ENCODE measurements at places on chromosomes 6 and 20.

DNA sequence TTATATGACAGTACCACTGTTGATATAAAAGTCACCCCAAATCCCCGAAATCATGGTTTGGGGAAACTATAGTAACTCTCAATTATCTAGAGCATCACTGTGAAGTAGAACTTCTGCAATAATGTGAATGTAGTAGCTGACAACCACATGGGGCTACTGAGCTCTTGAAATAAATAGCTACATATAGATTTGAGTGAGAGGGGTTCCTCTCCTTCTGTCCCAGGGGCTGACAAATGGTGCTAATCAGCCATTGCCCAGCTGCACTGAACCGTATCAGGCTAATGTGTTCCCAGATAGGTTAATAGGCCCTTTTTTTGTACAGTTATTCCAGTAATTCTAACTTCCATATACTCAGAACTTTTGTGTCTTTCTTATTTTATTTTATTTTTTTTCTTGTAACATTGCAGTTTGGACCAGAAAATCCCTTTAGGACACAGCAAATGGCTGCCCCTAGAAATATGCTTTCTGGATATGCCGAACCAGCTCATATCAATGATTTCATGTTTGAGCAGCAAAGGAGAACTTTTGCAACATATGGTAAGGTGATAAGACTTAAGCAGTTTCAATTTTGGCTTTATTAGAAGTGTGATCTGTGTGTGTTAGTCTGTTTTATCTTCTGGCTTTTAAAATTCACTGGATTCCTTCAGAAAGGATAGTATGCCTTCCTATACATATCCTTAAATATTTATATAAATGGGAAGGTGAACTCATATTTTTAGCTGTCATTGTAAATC lies 21.1 kb downstream of the CDC40 start:
- no peak for DNase-seq

DNA sequence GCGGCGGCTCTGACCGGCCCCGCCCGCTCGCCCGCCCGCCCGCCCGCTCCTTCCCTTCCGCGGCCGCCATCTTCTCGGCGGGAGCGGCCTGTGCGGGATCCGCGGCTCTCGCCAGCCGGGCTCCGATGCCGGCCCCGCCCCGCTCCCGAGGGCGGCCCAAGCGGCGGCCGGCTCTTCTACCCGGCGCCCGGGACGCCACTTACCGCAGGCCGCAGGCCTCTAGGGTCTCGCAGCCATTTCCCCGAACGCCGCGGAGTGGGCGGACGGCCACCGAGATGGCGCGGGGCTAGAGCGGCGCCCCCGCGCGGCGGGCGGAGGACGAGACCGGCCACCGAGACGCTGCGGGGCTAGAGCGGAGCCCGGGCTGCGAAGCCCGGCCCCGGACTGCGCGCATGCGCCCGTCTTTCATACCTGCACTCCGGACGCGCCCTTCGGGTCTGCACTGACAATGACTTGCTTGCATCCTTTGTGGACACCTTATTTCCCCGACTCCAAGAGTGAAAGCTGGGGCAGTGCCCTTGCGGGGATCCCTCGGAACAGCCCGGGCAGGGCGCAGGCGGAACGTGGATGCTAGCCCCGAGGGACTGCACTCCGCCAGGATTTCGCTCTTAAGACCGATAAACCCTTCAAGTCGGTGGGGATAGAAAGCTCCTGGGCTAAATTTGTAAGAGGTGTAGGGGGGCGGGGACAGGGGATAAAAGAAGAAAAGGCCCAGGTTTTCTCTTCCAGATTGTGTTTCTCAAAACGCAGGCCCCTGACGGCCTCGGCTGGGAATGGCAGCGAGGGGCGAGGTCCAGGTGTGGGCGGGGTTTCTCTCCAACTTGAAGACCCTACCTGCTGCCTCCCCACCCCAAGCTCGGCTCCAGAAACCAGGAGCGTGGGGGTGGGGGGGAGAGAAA lies at the start of gene DIDO1:
DIDO1 (minus strand) TSS at position 277 of the 899 bp plus-strand sequence.
- DNase-seq, result peak; percentile 92

DNA sequence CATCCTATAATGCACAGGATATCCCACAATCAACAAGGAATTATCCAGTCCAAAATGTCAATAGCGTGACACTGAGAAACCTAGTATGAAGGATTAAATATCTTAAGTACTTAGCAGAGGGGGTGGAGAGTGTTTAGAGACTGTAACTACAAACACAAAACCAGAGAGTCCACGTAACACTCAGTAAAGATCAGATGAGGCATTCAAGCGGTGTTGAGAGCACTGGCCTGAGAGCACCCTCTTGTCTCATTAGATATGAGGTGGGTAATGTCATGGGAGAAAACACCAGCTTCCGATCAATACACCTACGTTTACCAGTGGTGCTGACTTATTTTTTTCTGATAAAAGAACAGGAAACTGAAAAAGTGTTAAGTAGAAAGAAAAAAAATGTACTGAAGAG lies 2.3 kb downstream of the FAM184A start:
- DNase-seq, result no peak

GRCh38 chr6:163897669-163898068 lies 483.2 kb downstream of the QKI start:
- no peak for DNase-seq

DNA sequence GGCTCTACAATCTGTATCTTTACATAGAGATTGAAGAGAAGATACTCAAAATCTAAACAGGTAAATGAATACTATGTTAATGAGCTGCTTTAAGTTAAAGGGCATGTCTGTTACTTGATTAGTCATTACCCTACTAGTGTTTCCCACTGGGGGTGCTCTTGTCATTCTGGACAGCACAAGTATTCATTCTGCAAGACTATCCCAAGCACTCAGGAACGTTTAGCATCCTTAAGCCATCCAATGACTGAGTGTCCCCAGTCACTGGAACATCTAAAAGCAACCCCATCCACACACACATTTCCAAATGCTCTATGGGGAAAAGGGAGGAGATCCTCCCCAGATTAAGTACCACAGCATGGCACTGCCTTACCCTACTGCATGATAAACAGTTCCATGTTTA lies 25.7 kb downstream of the EZR start:
- DNase-seq, result no peak

GRCh38 chr6:4435981-4436445 lies 300.6 kb upstream of the ECI2 start:
- DNase-seq, result no peak

- no peak for DNase-seq
Measured at GRCh38 chr6:29516108-29516507, 28.4 kb upstream of the MAS1L start.

DNA sequence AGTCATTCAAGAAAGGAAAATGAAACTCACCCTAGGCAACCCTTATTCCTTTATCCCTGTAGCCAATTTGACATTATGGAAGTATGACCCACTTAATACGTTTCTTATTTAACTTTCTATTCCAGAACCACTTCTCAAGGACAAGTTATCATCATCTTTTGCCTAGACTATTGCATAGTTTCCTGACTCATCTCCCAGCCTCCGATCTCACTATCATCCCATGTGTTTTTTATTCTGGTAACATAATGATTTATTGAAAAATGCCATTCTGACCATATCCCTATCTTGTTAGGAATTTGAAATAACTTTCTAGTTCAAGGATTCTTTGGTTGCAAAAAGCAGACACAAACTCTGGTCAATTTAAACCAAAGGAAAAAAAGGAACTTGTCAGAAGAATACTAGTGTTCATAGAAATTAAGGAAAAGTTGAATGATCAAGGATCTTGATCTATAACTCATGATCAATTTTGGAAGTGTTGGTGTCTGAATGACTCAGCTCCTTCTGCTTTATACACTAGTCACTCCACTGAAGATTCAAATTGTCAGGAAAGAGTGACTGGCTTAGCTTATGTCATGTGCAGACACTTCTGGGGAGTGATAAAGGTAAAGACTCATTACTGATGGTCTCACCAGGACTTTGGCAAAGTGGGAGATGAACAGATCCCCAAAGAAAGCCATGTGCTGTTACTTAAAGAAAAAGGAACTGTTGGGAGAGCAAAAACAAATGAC lies 8.5 kb upstream of the TINAG start:
- no peak for DNase-seq

DNA sequence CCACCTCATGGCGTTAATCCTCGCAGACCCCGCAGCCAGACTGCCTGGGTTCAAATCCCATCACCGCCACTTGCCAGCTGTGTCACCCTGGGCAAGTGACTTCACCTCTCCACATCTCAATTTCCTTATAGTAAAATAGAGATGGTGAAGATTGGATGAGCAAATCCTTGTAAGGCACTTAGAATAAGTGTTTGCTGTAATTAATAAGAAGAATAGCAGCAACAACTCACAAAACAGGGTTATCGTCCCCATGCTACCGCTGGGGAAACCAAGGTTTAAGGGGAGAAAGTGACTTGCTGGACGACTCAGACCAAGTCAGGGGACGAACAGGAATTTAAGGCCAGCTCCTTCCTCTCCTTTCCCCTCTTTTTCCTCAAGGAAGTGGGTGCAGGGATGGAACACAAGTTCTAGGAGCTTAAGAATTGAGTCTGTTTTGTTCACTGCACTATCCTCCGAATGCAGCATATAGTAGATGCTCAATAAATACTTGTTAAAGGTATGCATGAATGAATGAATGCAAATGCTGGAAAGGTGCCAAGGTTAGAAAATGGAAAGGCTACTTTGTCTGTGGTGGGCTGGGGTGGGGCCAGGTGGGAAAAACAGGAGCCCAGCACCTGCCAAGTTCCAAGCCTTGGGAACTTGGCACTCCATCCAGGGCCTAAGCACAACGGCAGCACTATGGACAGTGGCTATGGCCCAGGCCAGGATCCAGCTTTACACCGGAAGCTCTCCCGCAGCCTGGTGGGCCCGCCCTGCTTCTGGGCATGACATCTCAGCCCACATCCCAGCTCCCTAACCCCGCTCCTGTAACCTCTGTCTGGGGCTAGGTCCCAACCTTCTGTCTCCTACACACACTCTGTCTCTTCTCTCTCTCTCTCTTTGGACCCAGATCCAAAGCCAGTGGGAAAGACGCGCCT lies 4.9 kb upstream of the CDH22 start:
- DNase-seq, result no peak

DNA sequence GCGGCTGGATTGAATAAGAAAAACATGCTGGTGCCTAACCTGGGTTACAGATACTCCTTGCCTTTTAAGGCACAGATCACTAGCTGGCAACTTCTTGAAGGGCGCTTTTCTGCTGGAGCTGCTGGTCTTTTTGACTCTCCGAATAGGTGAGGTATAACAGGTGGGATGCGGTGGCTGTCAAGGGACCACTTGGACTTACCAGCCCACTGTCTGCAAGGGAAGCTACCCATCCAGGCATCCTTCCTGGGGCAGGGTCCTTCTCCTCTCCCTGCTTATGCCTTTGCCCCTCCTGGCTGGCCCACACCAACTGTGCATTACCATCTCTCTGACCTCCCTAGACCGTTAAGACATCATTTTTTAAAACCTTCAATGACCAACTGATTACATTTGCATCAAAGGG lies 57.4 kb downstream of the NPEPL1 start:
- DNase-seq, result no peak

GRCh38 chr6:187210-187861 lies 105.0 kb upstream of the DUSP22 start:
- DNase-seq, result no peak

DNA sequence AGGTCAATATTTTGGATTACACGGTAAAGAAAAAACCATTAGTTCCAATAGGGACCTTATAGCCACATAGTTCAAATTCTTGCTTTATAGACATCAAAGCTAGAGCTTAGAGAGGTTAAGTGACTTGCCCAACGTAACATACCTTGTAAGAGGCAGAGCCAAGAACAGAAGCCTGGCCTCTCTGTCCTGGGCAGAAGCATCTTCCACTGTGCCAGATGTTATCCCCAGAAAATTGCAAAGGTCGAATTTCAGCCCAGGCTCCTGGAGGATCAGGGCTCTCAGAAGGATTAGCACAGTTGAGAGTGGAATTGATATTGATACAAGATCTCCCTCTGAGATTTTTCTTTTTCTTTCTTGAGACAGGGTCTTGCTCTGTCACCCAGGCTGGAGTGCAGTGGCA lies 6.1 kb downstream of the SMIM28 start:
- no peak for DNase-seq

- DNase-seq, result no peak
Measured at GRCh38 chr6:27825025-27825793, 87.0 kb downstream of the OR2B2 start.

- no peak for DNase-seq
Measured at GRCh38 chr20:49447946-49448809, 34.3 kb downstream of the KCNB1 start.

DNA sequence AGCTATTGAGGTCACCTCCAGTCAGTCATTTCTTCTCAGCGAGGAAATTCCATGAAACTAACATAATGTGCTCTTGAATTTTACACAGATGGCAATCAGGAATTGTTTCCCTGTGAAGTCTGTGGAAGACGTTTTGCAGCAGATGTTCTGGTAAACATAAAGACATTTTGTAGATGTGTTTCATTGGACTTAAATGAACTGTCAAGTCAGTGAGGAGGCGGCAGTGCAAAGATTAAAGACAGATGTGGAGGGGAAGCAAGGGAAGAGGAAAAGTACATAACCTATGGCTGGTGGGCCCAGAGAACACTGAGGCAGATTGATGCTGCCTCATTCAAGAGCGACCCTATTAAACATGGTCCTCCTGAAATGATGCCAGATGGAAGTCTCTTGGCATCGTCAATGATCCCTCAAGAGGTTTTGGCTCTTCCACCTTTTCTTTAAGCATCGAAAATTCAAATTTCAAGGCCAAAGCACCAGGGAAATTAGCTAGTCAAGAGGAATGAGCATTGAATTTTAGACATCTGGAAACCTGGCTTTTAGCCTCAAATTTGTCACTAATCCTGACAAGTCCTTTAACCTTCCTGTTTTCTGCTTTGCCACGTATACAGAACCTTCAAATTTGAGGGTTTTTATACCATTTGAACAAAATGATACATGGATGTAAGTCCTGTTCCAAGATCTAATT lies 20.1 kb downstream of the ZC2HC1B start:
- no peak for DNase-seq

DNA sequence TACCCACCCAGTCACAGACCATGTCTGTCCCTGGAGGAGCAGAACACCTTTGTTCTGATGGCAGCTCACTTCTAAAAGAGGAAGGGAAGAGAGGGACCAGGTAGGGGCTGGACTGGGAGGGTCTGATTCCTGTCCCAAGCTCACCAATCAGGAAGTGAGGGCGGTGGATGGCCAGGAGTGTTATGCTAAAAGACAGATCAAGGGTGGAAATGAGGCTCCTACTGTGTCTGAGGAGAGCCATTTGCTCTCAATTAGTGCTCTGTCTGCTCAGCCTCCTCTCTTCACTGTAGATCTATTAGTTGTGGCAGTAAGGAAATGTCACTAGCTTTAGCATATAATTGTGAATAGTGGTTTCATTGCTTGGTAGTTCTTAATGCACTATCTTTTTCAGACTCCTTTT lies 72.5 kb downstream of the ARMC2 start:
- no peak for DNase-seq

DNA sequence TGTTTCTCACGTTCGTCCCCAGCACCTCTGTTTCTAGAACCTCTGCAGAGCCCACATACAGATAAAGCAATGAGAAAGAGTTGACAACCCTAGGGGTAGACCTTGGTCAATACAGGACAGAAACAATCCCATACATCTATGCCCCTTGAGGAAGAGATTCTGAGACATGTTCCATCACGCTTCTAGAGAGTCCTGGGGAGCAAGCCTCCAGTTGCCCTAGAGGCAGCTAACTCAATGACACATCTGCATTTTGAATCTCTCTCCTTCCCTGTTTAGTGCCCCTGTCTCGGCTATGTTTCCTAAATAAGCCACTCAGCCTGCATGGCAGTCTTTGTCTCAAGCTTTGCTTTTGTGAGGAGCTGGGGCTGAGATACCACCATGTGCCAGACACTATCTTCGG lies 435.3 kb downstream of the CD83 start:
- DNase-seq, result no peak

- DNase-seq, result no peak
Measured at GRCh38 chr6:10441004-10441654, 26.3 kb upstream of the TFAP2A start.

GRCh38 chr6:29489286-29489685 lies 1.5 kb upstream of the MAS1L start:
- no peak for DNase-seq
